GOT3 (cell line): ENCODE measurements at places on chromosomes 2 and 18.
A peak's percentile ranks its signal among the peaks of the same experiment; 100 is the strongest.

DNA sequence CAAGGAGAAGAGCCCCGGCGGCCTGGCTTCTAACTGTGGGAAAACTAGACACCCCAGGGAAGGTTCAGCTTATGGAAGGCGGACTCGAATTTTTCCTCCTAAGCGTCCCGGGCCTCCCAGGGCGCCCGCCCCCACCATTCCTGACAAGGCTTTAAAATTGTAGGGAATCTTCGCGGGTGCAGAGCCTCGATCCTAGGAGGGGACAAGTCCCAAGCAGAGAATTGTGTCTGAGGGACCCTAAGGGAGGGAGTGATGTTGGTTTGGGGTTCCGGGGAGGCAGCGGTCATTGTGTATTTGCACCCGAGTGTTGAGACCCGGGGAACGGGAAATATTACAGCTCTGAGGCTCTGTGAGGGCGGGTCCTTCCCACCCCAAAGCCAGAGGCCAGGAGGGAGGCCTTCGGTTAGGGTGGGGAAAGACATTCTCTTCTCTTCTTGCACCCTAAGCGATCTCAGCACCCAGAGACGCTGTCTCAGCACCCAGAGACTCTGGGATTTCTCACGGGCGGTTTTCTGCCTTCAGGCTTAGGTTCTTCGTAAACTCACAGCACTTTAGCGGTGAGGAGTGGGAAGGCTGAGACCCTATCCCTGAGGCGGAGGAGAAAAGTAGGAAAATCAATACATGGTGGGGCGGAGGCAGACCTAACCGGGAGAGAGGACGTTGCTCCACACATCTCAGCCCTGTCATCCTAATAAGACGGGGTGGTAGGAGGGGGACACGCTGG, 7.6 kb downstream of the OSR1 start:
- no peak for DNase-seq

DNA sequence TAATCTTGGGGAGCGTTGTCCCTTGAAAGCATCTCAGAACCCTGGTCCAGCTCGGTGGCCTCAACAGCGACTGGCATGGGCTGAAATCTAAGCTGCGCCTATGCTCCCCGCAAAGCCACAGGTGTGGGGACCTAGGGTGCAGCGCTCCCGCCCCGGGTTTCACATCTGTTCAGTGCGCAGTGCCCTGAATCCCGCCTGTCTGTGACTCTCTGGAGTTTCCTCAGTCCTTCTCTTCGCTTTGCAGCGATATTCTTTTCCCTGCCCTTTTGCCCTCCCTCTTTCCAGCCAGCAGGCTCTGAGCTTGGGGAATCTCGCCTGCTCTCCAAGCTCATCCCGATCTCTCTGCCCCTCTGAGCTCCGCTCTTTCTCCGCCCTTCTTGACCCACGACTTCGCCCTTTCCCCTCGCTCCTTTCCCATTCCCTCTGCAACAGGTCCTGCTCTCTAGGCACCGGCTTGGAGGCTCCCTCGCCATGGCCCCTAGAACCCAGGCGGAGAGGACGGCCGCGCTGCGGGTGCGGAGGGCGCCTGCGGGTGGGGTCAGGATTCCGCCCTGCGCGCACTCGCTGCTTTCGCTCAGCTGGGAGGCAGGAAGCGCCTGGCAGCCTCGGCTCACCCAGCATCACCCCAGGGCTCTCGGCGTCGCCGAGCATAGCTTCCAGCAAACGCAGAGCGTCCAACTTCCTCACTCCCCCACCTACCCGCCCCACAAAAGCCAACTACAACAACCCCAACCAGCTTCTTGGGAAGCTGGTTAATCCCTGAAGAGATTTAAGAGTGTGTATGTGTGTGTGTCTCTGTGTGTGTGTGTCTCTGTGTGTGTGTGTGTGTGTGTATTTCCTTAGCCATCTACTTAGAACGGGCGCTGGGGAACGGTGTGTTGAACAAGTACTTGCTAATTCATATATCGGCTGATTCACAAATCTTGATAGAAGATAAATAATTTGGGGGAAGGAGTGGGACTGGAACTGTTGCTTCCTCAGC, 1.1 kb downstream of the GRP start:
- no peak for DNase-seq

- no peak for DNase-seq
Observed at GRCh38 chr2:77404189-77404588, 118.0 kb downstream of the LRRTM4 start.

- no peak for DNase-seq
Observed at GRCh38 chr2:166017208-166017607, 63.6 kb upstream of the TTC21B start.

DNA sequence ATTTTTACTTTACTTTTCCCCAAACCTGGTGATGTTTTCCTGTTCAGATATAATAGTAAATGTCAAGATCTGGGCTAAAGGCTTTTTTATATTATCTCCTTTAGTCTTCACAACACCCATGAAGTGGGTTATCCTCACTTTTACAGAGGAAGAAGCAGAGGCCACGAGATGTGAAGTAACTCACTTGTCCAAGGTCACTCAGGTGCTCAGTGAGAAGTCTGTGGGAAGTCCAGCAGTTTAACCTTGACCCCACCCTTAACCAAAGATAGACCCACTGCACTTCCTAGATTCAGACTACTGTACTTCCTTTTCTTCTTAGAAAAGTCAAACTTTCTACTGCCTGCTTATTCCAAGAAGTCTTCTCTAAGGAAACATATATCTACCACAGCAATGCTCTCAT, 56.3 kb upstream of the STAT1 start:
- no peak for DNase-seq

- DNase-seq = no peak
Observed at GRCh38 chr2:102498414-102498813, 25.4 kb downstream of the SLC9A4 start.

- no peak for DNase-seq
Observed at GRCh38 chr2:28972778-28973335, 8.2 kb upstream of the TOGARAM2 start.

DNA sequence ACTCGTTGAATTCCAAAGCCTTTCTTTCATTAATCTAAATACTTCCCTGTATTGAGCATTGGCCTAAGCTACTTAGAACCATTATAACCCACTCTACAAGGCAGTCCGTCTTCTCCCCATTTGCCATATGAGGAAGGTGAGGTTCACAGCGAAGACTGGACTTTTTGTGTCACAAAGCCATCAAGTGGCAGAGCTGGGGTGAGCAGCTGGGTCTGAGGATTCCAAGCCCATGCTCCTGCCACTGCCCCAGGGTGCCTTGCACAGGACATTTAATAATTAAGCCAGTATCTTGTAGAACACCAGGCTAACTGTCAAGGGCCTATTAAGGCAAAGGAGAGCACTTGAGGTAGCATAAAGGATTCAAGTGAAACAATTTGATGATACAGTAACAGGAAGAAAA, 68.8 kb upstream of the ZNF397 start:
- DNase-seq = no peak

- no peak for DNase-seq
Observed at GRCh38 chr2:167905668-167906067, 341.7 kb downstream of the STK39 start.

- DNase-seq = no peak
Observed at GRCh38 chr2:122753336-122753735, 997.9 kb downstream of the TSN start.

GRCh38 chr2:191637182-191638078, 40.5 kb upstream of the NABP1 start:
- no peak for DNase-seq

- no peak for DNase-seq
Observed at GRCh38 chr2:118978064-118978463, 36.1 kb downstream of the MARCO start.

- DNase-seq = no peak
Observed at GRCh38 chr2:71689968-71690834, 236.8 kb downstream of the DYSF start.

DNA sequence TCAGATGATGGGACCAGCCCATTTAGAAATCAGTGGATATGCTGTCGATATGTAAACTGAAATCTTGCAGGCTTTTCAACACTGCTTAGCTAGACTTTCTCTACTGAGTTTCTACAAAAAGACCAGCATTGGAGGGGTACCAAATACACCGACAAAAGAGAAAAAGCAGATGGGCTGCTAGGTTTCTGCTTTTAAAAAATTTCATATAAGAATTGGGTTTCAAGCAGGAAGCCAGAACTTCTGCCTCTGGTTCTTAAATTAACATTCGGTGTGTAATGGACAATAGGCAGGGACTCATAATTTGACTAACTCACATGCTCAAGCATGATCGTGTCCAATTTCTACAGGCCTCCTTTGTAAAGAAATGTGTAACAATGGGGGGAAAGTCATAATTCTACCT, 3.1 kb downstream of the ARL4C start:
- no peak for DNase-seq

GRCh38 chr2:70203086-70203485, 12.3 kb upstream of the C2orf42 start:
- no peak for DNase-seq

- DNase-seq = no peak
Observed at GRCh38 chr2:102190430-102191107, 3.7 kb downstream of the IL1RL2 start.

- DNase-seq = no peak
Observed at GRCh38 chr2:241943961-241944575, 74.5 kb downstream of the RTP5 start.

GRCh38 chr18:22488554-22488953, 70.8 kb upstream of the CTAGE1 start:
- no peak for DNase-seq

DNA sequence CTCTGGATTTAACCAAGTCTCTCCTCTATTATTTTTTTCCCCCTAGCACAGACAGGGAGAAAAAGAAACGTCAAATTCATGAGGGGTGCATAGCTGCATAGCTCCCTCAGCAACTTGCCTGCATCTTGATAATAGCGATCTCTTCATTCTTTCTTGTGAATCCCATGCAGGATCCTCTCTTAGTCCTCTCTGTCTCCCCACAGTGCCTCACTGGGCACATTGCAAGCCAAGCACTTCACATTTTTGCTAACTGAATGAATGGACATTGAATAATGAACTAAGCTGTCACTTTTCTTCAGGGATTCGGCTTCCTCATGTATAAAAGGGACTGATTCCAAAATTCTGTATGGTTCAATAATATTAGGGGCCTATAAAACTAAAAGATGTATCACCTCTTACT, 2.9 kb upstream of the EPB41L3 start:
- no peak for DNase-seq

- DNase-seq = no peak
Observed at GRCh38 chr2:71891719-71892422, 255.8 kb downstream of the CYP26B1 start.

DNA sequence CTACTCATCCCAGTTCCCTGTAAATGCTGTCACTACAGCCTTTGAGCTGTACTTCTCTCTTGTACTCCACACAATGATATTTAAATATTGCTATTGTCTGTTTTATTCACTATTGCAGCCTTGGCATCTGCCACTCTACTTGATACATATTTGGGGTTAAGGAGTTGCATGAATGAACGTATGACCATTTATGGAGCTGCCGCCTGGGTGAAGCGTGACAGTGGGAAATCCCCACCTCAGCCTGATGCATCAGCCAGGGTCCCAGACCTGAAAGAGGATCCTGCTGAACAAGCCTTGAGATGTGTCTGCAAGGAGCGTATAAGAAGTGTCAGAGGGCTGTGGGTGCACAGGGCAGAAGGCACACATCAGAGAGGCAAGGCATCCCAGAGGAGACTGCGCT, 39.1 kb downstream of the MRPL35 start:
- no peak for DNase-seq

GRCh38 chr2:69635432-69635831, 8.1 kb downstream of the AAK1 start:
- no peak for DNase-seq

DNA sequence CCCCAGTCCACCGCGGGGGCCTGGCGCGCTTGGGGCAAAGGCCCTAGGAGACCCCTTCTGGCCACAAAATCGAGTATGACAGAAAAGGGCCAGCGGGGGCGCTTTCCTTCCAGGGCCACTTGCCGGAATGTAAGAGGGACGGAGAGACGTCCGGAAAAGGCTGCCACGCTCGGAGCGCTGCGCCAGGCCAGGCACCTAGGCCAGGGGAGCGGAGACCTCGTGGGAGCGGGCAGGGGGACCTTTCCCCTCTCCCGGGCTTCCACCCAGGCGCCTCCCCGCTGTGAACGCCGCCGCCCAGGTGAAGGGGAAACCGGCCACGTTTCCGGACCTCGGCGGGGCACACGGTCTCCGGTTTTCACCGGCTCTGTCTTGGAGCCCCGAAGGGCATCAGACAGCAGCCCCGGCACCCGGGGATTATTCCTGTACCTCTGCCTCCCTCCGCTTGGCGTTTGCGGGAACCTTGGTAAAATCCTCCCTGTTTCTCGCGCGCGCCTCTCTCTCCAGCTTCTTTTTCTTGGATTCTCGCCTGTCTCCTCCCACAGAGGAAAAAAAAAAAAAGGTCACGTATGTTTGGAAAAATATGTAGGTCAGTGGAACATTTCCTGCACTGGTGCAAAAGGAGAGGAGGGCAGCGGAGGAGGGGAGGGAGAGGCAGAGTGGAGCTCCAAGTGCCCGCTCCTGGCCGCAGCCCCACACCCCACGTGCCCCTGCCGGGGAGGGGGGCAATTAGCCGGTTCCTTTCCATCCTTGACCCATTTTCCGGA, 1.2 kb upstream of the NPAS2 start:
- peak; percentile 19 for DNase-seq

- DNase-seq = no peak
Observed at GRCh38 chr2:102006886-102007278, 15.1 kb downstream of the IL1R2 start.

- DNase-seq = no peak
Observed at GRCh38 chr2:197122821-197123220, 187.8 kb downstream of the ANKRD44 start.

- DNase-seq = no peak
Observed at GRCh38 chr2:168662651-168663208, 139.7 kb upstream of the NOSTRIN start.

DNA sequence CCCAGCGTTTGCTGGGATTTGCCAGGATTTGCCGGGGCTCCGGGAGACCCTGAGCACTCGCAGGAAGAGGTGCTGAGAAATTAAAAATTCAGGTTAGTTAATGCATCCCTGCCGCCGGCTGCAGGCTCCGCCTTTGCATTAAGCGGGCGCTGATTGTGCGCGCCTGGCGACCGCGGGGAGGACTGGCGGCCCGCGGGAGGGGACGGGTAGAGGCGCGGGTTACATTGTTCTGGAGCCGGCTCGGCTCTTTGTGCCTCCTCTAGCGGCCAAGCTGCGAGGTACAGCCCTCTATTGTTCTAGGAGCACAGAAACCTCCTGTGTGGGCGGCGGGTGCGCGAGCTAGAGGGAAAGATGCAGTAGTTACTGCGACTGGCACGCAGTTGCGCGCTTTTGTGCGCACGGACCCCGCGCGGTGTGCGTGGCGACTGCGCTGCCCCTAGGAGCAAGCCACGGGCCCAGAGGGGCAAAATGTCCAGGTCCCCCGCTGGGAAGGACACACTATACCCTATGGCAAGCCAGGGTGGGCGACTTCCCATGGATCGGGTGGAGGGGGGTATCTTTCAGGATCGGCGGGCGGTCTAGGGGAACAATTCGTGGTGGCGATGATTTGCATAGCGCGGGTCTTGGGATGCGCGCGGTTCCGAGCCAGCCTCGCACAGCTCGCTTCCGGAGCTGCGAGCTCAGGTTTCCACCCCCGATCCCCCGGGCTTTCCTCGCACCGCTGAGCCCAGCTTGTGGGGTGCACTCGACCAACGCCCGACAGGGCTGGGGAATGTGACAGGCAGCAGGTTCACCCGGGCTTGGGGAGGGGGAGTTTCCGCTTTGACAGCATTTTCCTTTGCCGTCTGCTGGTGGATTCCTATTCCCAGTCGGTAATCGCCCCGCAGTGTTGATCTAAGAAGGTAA, 2.8 kb downstream of the ONECUT2 start:
- no peak for DNase-seq
